ENCODE measurements at places on chromosomes 2 and 18.

DNA sequence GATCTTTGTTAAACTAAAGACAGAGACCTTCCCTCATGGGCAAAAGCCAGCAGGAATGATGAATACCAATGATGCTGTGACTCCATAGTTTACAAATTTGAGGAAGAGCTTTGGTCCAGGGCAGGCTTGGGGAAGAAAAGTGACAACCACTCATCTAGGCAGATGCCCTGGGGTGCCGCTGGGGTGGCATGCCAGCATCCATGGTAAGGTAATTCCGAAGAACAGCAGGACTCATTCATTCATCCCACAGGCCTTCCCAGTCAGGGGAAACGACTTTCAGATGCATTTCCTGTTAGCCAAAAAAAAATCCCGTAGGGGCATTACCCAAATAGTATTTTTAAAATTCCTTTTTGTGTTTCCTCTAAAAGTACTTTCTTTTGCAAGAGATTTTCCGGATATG lies 180.7 kb upstream of the SERPINE2 start:
- DNase-seq = no peak

GRCh38 chr2:33019796-33020195 lies 73.0 kb downstream of the LTBP1 start:
- no peak for DNase-seq

GRCh38 chr2:186737732-186738508 lies 44.1 kb downstream of the FAM171B start:
- DNase-seq = no peak

DNA sequence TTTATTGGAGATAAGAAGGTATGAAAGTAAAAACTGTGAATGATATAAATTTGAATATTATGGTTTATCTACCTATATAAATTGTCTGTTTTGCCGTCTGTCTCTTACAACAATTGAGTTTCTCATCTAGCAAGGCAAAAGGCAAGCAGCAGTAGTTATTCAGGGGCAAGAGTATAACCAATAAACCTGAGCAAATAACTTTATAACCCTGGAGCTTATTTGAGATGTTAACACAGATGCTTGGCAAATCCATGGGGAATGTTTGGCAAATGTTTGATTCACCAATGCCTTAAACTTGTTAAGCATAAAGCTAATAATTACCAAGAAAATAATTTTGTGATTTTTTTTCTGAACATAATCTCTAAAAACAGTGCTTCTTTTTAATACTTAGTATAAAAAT lies 9.9 kb upstream of the EPHA4 start:
- no peak for DNase-seq

DNA sequence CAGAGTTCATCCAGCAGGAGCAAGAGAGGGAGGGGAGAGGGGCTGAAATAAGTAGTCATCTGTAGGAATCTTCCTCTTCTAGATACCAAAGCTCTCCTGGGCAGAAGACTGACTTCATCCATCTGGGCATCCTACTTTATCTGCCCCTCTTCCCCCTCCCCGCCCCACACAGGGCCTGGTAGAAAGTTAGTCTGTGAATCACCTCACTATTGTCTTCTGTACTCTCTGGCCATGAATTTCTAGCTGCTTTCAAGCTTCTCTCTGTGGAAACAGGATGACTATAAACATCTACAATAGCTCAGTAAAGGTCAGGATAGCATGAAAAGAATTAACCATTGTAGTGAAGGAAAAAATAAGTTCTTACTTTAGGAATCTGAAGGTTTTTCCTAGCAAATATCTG lies 47.7 kb upstream of the RNU4ATAC start:
- no peak for DNase-seq

DNA sequence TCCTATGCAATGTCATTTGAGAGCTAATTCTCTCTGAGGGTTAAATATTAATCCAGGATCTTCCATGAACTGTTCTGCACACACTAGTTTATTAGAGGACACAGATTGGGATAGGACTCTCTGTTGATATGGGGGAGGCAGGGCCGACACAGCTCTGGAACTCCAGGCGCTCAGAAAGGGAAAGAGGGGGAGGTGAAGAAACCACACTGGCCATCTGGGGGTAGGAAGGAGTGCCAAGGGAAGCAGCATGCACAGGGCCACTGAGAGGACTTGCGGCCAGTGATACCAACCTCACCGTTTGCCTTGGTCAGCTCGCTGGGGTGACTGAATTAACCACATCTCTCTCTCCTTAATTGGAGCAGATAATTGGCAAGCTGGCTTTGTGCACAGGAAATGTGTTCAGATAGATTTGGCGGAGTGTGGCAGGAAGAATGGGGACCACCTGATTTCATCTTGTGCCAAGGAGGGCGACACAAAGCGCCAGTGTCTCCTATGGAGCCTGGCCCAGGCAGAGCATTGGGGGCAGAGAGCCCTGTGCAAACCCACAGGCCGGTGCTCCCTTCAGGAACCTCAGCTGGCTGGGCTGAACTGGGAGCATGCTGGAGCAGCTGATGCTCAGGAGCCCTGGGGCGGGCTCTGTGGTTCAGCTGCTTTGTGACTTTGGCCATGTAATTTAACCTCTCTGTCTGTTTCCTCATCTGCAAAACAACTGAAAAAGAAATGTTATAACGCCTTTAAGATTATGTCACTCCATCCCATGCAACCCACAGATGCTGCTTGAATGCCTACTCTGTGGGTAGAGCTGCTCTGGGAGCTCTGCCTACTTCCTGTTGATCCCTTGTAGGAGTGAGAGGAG lies 114.7 kb upstream of the STON1 start:
- DNase-seq = peak; percentile 74

DNA sequence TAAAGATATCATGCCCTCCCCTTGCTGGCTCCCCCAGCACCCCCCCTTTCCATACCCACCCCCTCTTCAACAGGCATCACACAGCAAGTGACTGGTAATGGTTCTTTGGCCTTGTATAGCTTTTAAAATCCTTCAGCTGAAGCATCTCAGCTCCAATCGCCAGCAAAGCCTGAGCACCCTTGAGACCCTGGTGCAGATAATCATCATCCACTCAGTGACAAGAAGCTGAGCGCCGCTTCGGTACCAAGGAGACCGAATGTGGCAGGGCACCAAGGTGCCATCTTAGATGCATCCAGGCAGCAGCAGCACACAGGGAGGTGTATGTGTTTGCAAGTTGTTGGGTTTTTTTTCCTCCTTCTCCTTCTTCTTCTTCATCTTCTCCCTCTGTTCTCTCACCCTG lies 232.7 kb downstream of the BCL11A start:
- no peak for DNase-seq

DNA sequence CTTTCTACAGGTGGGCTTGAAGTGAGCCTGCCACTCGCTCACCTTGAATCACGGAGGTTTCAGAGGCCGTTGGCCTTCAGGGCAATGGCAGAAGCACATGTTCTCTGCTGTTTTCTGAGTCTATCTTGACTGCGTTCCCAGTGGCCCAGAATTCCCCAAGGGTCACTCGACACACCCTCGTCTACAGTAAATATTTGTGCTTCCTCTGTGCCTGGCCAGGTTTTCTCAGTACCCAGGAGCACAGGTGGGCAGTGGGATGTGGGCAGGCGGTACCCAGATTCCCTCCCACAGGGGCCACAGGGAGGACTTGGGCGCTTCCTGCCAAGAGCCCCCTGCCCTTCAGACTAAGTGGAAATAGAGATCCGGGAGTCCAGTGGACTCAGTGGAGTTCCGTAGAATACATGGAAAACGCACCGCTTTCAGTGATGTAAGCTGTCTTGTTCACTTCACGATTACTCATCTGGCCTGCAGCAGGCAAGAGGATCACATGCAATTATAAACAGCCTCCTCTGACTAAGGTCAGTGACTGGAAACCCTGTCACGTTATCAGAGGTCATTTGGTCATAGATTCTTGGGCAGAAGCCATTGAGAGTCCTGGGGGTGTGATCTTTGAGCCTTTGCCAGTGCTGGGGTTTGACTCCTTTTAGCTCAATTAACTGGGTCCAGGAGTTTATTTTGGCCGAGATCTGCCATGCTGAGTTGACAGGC lies 179.8 kb downstream of the NEDD4L start:
- no peak for DNase-seq

GRCh38 chr2:35365859-35366258 lies 989.7 kb upstream of the CRIM1 start:
- no peak for DNase-seq

- DNase-seq = no peak
Observed at GRCh38 chr2:67950919-67951318, 111.9 kb downstream of the C1D start.

DNA sequence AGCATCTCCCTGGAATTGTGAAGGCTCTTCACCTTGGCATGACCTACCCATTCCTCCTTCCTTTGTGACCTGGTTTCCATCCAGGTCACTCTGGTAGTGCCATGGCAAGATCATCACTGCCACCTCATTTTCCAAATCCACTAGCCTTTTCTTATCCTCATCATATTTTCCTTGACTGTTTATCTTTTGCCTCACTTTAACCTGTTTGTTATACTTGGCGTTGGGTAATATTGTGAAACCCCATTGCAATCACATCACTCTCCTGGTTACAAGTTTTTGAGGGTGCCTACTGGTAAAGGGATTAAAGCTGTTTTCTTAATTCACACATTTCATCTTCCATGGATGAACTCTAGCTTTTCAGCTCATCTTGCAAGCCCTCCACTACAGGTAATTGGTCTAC lies 39.1 kb upstream of the IGFBP2 start:
- no peak for DNase-seq

DNA sequence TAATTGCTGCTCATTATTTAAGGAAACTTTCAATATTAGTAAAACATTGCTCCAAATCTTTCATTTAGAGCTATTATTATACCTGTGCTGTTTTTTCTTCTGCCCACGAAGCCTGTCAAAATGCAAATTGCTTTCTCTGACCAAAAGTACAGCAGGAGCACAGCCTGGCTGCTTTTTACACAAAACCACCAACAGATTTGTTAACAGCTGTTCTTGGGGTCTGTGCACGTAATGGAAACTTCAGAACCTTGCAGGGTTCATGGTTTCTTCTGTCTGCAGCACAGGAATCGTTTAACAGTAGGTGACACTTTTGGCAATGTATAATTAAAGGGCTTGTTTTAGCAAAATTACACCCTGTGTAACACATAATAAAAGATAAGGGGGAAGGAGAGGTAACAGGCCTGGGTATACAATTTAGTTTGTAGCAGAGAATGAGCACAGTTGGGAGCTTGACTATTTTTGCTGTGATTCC lies 447.3 kb downstream of the KCNJ3 start:
- no peak for DNase-seq

- no peak for DNase-seq
Observed at GRCh38 chr2:168710754-168711467, 91.5 kb upstream of the NOSTRIN start.

GRCh38 chr2:41486948-41487347 lies 560.9 kb upstream of the PKDCC start:
- no peak for DNase-seq

All from AML-193 (cell line).